ENCODE measurements at places on chromosomes 6 and 20.

GRCh38 chr6:110055387-110055735 is 77.2 kb downstream of the GPR6 start:
- DNase-seq, result no peak

- DNase-seq, result no peak
Measured at GRCh38 chr6:32432050-32432450, 7.6 kb upstream of the HLA-DRA start.

GRCh38 chr6:89034586-89035251 is 45.8 kb upstream of the PNRC1 start:
- no peak for DNase-seq

GRCh38 chr20:34199183-34199582 is 42.0 kb upstream of the ASIP start:
- DNase-seq, result no peak

- DNase-seq, result peak; percentile 28
Measured at GRCh38 chr6:15752820-15753219, 90.0 kb upstream of the DTNBP1 start.

GRCh38 chr6:6795393-6795792 is 206.9 kb downstream of the LY86 start:
- DNase-seq, result no peak

GRCh38 chr6:26223650-26224546 is 136.7 kb downstream of the HFE start:
- DNase-seq, result peak; percentile 87

DNA sequence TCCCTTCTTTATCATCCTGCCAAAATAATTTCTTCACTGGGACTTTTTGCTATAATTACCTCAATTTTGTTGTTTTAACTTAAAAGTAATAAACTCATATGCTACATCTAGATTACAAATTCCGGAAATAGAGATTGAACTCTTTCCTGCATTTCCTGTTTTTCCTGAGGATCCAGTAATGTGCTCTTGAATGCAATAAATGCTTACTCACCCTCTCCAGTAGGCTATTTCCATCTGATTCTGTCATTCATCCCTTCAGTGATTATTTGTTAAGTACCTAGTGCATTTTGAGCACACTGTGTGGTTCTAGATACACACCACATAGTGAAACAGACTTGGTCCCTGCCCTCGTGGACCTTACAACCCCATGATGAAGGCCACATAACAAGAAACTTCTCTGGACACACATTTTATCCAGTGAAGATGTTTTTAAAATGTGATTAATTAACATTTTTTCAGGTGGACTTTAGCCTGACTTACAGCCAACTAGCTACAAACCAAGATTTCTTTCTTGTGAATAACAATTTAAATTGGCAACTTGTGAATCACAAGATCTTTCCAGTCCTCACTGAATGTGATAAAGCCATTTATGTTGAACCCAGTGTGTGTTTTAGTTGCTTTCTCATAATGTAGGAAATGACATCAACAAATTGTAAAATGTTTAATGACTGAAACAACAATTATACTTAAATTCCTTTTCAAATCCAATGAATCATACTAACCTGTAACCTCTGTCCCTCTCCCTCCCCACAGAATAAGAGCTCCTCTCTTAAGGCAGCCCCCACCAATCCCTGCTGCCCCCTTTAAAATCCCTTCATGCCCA is 272.3 kb downstream of the KHDC1L start:
- no peak for DNase-seq

DNA sequence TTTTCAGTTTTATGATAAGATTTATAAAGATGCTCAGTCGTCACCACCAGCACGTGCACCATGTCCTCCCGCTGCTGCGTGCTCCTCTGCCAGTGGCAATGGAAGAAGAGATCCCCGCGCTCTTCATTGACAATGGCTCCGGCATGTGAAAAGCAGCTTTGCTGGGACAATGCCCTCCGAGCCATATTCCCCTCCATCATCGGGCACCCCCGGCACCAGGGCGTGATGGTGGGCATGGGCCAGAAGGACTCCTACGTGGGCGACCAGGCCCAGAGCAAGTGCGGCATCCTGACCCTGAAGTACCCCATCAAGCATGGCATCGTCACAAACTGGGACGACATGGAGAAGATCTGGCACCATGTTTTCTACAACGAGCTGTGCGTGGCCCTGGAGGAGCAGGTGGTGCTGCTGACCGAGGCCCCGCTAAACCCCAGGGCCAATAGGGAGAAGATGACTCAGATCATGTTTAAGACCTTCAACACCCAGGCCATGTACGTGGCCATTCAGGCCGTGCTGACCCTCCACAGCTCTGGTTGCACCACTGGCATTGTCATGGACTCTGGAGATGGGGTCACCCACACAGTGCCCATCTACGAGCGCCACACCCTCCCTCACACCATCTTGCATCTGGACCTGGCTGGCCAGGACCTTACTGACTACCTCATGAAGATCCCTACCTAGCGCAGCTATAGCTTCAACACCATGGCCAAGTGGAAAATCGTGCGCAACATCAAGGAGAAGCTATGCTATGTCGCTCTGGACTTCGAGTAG is 34.3 kb upstream of the ENPP5 start:
- DNase-seq, result no peak

DNA sequence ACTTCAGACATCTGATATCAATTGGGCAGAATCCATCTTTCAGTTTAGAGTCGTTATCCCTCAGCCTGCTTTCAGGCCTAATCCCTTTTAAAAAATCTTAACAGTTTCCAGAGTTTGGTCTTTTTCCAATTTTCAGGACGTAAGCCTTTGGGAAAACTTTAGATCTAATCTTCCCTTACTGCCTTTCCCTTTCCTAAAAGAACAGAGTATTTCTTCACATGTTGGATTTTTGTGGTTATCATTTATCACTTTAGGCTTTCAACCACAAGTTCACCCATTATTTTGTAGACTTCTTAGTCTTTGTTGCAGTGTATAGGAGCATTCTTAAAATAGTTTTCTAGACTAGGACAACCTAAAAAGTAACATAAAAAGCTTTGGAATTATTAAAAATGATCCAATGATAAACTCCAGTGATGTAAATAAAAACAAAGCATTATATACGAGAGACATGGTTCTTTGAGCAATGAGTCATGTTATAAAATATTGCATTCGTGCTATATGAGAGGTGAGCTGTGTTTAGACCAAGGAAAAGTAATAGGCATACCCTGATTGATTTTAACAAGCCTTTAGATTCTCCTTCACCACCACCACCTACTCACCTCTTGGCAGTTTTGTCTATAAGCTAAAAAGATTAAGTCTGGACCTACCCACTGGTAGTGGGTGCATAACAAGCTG is 90.4 kb upstream of the MCHR2 start:
- DNase-seq, result no peak

GRCh38 chr6:111843347-111844147 is 29.7 kb downstream of the FYN start:
- no peak for DNase-seq

DNA sequence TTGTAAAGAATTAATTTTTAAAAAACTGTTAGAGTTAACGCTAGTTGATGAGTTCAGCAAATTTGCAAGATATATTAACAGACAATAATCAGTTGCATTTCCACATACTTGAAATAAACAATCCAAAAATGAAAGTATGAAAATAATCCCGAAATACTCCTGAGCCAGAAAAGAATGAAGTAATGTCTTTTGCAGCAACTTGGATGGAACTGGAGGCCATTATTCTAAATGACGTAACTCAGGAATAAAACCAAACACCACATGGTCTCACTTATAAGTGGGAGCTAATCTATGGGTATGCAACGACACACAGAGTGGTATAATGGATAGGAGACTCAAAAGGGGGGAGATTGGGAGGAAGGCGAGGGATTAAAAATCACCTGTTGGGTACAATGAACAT is 872.9 kb upstream of the GJE1 start:
- no peak for DNase-seq

DNA sequence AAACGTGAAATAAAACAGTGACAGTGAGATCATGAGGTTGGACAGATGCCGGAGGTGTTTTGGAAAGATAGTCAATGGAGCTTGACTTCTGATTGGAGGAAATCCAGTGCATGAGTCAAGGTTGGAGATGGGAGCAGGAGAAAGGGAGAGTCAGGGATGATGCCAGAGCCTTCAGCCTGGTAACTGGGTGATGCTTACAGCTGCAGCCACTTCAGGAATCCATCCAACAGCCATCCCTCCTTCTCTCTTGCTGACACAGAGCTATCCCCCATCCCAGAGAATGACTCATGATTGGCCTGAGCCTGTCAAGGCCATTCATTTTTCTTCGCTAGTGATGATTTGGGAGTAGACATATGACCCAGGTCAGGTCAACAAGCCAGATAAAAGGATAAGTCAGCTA is 112.8 kb downstream of the SAMD5 start:
- no peak for DNase-seq

DNA sequence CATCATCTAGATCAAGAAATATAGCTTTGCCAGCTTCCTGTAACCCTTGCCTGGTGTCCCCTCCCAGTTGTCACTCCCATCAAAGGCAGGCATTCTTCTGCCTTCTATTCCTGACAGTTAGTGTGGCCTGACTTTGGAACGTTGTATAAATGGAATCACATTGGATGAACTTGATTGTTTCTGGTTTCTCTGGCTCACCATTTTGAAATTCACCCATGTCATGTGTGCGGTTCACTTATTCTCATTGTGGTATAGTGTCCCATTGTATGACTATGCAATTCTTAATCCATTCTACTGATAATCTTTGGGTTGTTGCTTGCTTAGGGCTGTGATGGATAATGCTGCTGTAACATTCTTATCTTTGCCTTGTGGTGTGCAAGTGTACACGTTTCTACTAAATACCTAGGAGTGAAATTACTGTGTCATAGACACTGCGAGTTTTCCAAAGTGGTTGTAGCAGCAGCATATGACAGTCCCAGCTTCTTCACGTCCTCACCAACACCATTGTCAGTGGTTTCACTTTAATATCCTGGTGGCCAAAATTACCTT is 73.2 kb downstream of the VEGFA start:
- DNase-seq, result no peak

- DNase-seq, result no peak
Measured at GRCh38 chr20:9228774-9229450, 160.0 kb downstream of the PLCB4 start.

DNA sequence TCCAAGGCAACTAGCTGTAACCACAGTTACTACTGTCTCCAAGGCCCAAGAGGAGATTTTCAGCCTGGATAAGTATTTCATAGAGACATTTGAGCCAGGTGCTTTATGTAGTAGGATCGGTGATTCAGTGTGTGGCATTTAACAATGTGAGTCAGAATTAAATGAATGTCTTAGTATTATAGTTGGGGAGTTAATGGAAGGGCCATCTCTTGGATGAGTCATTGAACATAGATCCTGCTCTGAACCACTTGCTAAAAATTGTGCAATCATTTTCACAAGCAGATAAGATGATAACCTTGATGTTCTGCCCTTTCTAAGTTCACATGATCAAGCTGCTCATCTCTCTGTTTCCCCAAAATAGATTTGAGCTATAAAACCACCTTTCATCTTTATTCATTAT is 668.9 kb upstream of the CITED2 start:
- no peak for DNase-seq

GRCh38 chr6:157400676-157401075 is 19.7 kb downstream of the ZDHHC14 start:
- DNase-seq, result no peak

GRCh38 chr6:110537208-110538123 is 61.1 kb upstream of the SLC22A16 start:
- no peak for DNase-seq

GRCh38 chr6:113442040-113442439 is 415.1 kb upstream of the MARCKS start:
- no peak for DNase-seq

DNA sequence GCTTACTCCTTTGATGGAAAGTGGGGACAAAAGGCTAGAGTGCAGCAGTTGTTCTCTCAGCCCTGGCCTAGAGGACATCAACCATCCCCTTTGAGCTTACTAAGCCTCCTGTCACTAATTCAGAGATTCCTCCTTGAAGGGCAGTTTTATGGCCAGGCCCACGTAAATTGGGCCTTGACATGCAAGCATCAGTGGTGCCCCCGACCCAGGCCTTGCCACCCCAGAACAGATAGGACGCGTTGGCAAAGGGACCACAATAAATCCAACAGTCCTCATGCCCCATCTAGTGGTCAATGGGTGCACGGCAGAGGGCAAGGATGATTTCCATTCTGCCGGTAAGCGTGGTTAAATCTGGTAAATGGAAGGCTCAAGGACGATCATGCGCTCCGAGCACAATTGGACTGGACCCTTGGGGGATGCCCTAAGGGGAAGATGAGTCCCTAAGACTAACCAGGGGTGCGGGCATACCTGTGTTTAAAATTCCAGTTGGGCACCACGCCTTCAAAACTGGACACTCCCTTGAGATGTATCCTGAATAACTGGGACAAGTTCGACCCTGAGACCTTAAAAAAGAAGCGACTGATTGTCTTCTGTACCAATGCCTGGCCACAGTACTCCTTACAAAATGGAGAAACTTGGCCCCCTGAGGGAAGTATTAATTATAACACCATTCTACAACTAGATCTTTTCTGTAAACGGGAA is 32.6 kb downstream of the CEP85L start:
- peak; percentile 12 for DNase-seq

DNA sequence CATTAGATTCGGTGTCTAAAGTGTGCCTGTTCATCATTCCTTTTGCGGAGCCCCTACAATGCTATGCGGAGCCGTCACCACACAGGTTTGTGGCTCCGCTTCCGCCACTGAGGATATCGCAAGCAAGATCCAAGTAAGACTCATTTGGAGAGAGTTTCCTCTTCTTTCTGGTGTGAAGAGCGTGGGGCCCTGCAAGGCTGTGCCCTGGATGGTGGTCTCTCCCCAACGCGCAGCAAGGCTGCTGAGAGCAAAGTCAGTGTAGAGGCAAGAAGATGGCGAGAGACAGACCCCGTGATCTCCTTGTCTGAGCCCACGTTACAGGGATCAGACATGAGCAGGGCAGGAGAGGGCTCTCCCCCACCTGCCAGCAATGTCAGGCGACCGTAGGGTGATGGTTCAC is 96.3 kb upstream of the AFDN start:
- no peak for DNase-seq

- DNase-seq, result no peak
Measured at GRCh38 chr20:44584162-44584561, 1.8 kb downstream of the PKIG start.

DNA sequence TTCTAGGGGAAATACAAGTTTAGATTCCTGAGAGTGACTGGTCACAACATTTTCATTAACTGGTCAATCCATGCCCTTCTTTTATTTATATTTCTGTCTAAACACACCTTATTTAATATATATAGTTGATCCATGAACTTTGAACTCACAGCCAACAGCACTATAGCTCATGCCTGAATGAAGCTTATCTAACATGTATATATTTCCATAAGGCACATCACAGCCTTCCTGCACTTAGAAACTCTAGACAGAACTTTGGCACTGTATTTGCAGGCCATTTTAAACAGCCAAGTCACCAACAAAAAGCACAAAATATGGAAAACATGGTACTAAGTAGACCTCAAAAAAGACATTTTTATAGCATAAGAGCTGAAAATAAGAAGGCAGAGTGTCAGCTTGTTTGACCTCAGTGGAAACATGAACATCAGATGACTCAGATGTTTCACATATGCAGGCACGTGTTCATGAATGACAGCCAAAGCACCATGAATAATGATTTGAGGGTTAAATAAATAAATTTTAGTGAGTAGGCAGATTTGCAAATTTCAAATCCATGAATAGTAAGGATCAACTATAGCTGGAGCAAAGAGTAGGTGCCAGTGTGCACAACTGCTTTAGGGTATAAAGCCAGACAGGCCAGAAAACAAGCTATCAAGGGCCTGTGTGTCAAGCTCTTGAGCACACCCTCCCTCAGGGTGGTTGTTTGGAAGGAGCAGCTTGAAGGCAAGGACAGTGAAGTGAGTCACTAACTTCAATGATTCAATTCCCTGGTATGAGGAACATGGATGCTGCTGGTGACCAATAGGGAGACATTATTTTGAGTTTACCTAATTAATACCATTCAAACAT is 88.9 kb upstream of the NT5E start:
- DNase-seq, result no peak

- no peak for DNase-seq
Measured at GRCh38 chr6:100366419-100366818, 98.3 kb downstream of the SIM1 start.

Measured in SK-N-DZ (cell line).